Thoracic aorta (tissue), 2 donors: ENCODE measurements at places on chromosomes 7 and 10.

DNA sequence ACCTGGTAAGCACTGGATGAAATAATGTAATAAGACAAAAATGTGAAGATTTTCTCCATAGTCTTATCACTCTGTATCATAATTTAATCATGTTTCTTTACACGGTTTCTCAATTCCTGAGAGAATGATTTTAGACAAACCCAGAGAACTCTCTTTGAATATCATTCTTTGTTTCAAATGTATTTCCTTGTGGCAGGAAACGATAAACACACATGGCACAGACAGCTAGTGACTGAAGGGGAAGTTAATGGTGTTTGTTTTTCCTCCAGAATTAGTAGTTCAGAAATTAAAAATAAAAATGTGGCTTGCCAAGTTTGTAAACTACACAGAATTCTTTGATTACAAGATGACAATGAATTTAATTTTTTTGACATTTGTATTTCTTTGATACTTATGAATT, 163.7 kb upstream of the PRPS1L1 start:
- no peak for DNase-seq

DNA sequence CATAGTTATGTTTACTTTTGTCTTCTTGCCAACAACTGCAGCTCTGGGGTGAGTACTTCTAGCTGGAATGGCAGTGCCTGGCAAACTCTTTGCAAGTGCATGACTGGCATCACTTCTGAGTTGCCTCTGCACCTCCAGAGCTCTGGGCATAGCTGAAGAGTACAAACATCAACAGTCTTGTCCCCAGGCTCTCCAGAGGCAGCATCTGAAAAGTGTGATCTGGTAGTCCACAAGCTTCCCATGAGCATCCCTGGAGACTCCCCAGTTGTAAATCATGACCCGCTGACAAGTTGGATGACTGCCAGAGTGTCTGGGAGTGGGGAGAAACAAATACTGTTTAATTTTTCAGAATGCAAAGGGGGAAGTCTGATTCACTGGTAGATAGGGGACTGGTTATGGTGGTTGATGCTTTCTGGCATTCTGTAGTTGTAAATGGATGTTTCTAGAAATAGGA, 138.9 kb upstream of the CDK13 start:
- no peak for DNase-seq

DNA sequence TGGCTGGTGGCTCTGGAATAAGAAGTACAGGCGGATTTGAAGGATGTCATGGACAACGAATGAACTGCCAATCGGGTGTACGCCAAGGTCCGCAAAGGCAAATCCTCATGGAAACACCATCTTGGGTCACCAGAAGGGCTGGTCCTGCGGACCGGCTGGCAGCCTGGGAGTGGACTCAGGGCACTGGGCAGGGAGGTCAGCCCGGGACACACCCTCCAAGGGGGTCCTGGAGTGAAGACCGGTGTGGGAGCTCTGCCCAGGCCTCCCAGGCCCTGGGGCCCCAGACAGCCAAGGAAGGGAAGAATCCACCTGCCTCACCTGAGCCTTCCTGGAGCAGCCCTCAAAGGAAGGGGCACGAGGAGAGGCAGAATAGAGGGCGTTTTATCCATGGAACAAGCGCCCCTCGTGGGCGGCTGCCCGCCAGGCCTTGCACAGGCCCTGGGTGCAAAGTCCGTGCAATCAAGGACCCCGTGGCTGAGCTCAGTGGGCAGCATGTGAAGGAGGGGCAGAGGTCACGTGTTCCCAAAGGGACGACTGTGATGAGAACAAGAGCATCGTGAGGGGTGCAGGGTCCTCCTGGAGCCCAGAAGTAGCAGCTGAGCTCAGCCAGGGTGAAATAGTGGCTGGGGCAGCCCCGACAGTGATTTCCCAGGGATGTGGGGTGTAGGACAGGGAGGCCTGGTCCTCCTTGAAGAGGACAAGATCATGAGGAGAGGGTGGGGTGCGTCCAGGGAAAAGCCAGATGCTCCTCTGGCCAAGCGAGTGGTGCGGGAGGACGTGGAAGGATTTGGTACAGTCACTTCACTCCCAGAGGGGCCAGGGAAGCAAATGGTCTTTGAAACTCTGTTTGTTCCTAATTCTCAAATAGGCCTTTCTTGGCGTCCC, 105.2 kb downstream of the TCERG1L start:
- no peak for DNase-seq

DNA sequence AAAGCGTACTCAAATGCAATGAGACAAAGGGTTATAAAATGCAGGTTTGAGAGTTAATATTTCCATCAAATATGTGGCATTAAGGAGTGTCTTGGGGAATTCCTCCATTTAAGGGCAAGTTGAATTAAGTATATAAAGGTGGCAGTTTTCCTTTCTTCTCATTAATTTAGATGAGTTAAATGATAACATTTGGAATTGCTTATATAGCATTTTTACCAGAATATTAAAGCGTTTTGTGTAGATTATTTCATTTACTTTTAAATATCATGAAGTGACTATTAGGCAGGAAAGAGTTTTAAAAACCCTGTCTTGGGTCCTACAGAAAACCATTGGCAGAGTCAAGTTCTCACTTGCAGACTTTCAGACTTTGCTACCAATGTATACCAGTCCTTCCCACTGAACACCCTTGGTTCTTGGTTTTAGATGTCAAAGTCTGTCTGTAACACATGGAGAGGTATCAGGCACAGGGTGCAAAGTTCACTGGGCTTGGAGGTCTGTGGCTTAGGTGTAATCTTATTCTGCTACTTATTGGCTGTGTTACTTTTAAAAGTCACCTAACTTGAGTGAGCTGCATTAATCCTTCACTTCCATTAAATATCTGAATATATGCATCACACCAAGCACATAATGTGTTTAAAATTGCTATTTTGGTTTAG, 51.0 kb downstream of the ASB4 start:
- DNase-seq: no peak

- no peak for DNase-seq
These were observed 217.1 kb downstream of the CAMK1D start for GRCh38 chr10:12566161-12567115.

- no peak for DNase-seq
These were observed 20.8 kb downstream of the WDFY4 start for GRCh38 chr10:48705401-48705938.

DNA sequence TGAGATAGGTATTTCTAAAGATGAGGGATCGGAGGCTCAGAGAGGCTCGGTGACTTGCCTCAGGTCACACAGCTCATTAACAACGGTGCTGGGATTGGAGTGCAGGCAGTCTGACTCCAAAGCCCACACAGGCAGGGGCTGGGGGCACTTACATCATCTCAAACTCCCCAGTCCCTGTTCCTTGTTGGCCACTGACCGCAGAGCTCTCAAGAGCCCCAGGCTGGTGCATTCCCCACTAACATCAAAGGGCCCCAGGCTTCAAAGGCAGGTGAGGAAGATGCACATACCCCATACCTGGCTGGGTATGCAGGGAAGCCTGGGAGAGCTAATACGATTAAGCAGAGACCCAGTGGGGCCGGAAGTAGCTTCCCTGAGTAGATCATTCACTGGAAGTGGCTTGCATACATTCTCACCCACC, 13.7 kb upstream of the NODAL start:
- no peak for DNase-seq

DNA sequence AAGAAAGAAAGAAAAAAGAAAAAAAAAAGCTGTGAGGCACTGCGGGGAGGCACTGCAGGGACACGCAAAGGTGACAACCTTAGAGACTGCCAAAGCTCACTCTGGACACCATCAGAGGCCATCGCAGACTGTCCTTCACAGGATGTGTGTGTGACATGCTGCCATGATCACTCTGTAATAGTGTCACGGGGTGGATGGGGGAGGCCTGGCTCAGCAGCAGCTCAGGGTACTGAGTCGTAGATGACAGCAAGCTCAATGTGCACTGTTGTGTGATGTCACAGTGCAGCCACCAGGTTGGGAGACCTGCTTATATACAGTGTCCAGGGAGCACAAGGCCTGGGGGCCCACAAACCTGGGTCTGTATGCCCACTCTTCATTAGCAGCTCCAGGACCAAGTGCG, 83.3 kb downstream of the SLIT1 start:
- no peak for DNase-seq

DNA sequence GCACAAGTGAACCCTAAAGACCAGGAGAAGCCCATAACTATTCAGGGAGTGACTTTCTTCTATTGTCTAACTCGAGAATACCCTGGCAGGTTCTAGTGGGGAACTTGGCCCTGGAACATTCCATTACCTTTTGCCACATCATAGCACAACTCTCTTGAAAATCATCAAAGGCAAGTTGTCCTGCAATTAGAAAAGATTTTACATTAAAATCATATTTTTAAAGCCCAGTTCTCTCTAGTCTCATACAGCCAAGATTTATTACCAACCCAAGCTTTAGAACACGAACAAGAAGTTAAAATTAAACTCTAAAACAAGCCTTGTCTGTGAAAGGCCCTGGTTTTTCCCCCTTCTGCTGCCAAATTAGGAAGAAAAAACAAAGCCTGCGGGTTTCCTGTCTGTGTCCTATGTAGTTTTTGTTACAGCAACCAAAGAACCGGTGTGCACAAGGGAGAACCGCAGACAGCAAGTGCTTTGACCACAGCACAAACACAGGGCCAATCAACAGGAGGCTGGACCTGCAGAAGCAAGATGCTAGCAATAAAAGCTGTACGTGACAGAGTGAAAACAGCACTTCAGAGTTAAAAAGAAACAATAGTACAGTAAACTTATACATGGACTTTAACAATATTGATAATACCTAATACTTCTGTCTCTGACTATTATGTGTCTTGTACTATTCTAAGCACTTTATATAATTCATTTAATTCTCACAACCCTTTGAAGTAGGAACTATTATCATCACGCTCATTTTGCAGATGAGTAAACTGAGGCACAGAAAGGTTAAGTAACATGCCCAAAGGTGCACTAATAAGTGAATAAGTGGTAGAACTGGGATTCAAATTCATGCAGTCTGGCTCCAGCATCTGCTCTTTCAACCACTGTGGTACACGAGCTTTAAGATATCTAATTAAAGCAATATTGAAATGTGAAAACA, 65.8 kb downstream of the STK17A start:
- no peak for DNase-seq

DNA sequence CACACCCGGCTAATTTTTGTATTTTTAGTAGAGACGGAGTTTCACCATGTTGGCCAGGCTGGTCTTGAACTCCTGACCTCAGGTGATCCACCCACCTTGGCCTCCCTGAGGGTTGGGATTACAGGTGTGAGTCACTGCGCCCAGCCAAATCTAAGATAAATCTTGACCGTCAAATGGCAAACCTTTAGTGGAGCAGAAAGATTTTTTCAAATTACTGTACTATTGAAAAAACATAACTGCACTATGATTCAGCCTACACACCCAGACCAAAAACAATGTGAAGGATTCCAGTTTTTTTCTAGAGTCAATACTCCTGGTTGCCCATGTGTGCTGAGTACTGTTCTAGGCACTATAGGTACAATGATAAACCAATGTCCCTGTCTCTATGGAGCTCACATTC, 33.9 kb upstream of the SVIL start:
- DNase-seq: no peak

GRCh38 chr7:50227726-50228125, 76.8 kb upstream of the IKZF1 start:
- no peak for DNase-seq

GRCh38 chr10:79938728-79939406, 10.0 kb downstream of the SFTPD start:
- no peak for DNase-seq

GRCh38 chr7:149474309-149475120, 13.7 kb upstream of the ZNF777 start:
- no peak for DNase-seq

DNA sequence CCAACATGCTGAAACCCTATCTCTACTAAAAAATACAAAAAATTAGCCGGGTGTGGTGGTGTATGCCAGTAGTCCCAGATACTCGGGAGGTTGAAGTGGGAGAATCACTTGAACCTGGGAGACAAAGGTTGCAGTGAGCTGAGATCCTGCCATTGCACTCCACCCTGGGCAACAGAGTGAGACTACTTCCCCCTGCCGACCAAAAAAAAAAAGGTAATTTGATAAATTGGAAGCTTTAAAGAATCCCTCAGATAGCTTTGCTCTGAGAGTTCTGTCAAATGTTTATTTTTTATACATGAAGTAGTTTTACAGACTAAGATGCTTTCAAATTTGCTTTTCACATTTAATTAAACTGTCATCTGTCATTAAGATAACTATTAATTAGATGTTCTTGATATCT, 563.3 kb upstream of the LRRTM3 start:
- no peak for DNase-seq

GRCh38 chr7:106818736-106819135, 46.3 kb upstream of the PIK3CG start:
- DNase-seq: no peak

DNA sequence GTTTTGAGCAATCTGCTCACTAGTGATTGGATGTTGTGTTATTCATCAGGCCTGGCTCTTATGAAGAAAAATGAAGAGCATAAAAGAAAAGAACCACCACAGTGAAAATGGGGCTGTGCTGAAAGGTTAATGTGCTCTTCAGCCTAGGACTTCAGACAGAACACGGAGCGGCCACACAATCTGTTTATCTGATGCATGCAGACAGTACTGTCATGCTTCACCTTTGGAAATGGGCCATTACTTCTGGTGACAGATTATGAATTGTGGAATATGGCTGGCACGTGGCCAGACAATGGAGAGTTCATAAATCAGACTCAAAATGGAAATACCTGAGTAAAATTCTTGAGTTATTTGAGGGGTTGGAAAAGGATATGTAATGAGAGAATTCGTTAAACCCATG, 86.0 kb upstream of the NOBOX start:
- DNase-seq: no peak

GRCh38 chr7:18496341-18496700, 772 bp downstream of the HDAC9 start:
- no peak for DNase-seq

GRCh38 chr10:76089556-76090180, 658.2 kb downstream of the LRMDA start:
- no peak for DNase-seq

DNA sequence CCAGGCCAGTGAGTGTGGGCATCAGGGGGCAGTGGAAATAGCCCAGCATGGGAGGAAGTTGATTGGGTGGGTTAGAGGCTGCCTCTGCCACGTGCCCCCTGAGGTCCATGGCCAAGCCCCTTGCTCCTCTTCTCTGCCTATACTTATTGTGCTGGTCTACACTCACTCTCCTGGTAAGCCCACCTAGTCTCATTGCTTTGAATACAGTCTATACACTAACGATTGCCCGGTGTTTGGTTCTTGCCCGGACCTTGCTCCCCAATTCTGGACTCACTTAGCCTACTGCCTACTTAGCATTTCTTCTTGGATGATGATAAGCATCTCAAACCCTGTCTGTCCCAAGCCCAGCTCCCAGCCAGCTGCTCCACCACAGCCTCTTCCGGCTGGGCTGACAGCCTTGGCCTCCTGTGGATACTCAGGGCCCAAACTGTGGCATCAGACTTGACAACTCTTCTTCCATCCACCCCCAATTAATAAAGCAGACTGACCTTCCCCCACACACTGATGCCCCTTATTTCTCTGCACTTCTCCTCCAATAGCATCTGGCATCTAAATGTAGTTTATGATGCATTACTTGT, 10.1 kb downstream of the LRRC18 start:
- no peak for DNase-seq
